ENCODE measurements at places on chromosomes 12 and 14.

GRCh38 chr12:41220931-41221330, 32.8 kb downstream of the PDZRN4 start:
- DNase-seq: no peak

GRCh38 chr12:116629480-116629879, 70.3 kb downstream of the MAP1LC3B2 start:
- no peak for DNase-seq

GRCh38 chr14:68423686-68424085, 369.2 kb downstream of the ZFP36L1 start:
- no peak for DNase-seq

DNA sequence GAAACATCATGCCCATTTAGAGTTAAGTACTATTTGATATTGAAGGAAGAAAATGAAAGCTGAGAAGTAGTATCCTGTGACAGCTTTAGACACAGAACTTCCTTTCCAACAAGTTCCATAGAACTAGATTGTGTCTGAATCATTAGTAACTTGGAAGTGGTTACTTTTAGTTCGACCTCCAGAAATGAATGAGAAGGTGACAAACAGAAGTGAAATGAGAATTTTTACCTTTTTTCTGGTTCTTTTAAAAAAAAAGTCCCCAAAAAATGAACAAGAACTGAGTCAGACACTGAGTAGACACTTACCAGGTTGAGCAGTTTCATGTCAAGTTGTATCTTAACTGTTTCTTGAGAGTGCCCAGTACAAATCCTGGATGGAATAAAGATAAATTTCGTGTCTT, 3.0 kb downstream of the ATP6V0A2 start:
- no peak for DNase-seq

DNA sequence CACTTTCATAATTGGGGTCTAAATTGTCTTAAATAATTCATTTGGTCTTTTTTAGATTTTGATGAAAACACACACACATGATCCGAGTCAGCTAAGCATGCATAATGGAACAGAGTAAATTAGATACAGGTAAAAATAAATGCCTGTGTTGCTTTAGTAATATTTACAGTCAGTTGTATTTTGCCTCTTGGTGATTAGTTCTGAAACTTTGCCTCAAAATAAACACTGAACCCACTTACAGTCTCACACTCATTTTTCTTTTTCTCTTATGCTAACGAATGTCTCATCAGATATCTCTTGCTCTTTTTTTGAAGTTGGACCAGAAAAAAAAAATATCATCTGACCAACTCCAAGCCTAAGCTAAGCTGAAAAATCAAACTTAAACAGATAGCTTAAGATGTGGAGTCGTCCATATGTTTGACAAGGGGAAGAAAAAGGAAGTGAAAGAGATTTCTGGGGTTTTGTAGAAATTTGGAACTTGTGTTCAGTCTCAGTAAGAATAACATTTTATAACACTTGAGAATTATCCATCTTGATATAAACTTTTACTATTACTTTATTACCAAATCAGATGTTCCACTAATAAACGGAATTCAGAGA, 592.5 kb downstream of the RPL10L start:
- DNase-seq: no peak

GRCh38 chr12:120928864-120929652, 24.9 kb upstream of the SPPL3 start:
- no peak for DNase-seq

DNA sequence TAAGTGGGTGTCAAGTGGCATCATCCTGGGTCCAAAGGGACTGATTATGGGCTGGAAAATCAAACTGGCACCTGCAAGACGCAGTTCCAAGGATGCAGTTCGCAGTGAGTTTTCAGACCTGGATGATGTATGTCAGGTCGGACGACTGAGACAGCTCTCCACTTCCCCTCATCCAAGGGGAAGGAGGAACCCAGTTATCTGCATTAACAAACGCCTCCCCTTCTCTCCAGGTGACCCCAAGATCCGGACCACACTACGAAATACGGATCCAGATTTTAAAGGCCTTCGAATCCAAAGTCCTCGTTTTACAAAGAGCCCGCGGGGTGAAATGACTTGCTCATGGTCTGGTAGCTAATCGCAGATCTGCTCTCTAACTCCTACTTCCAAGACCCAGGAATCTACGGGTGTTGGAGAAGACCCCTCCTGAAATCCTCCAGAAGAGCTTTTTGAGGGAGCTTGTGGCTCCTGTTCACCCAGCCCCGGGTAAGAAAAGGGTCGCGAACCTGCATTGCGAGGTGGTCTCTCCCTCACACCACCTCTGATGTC, 460 bp upstream of the SYNE2 start:
- no peak for DNase-seq

- no peak for DNase-seq
These were observed 59.5 kb downstream of the SYNE2 start for GRCh38 chr14:63912286-63912685.

- no peak for DNase-seq
These were observed 10.7 kb downstream of the SFSWAP start for GRCh38 chr12:131721548-131721947.

- DNase-seq: no peak
These were observed 459.0 kb upstream of the ATP2B1 start for GRCh38 chr12:90167518-90168208.

Measured in activated T-helper 1 cell treated with anti-CD3 and anti-CD28 coated beads, Interleukin-2, amount 50 U/mL, for 16 hours (primary cell).